ENCODE measurements at places on chromosomes 12 and 14.

- no peak for DNase-seq
These were observed 497.7 kb upstream of the RPL10L start for GRCh38 chr14:47149326-47149725.

- DNase-seq, result no peak
These were observed 201.6 kb downstream of the ATP23 start for GRCh38 chr12:58142991-58143390.

DNA sequence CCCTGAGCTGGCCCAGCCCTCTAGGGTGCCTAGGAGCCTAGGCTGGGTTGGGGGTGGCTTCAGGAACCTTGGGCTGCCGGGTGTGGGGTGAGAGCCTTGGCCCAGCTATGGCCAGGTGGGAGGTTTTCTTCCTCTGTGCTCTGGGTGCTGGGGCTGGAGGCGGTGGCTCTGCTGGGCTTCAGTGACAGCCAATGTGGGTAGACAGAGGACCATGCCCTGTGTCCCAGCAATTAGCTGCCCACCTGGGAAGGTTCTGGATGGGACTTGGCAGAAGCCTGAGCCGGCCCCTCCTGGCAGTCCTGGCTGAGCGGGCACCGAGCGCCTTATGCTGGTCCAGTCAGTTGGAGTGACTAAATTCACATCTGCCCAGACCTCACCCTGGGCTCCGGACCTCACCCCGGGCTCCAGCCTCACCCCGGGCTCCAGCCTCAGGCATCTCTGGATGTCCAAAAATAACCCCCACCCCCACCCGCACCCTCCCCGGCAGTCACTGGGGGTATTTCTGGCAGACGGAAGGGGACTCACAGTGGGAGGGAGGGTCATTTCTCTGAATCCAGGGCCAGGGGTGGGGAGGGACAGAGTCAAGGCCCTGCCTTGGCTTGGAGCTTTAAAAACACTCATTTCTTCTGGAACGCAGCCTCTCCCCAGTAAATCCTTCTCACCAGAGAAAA is 46.9 kb downstream of the CYP46A1 start:
- no peak for DNase-seq

DNA sequence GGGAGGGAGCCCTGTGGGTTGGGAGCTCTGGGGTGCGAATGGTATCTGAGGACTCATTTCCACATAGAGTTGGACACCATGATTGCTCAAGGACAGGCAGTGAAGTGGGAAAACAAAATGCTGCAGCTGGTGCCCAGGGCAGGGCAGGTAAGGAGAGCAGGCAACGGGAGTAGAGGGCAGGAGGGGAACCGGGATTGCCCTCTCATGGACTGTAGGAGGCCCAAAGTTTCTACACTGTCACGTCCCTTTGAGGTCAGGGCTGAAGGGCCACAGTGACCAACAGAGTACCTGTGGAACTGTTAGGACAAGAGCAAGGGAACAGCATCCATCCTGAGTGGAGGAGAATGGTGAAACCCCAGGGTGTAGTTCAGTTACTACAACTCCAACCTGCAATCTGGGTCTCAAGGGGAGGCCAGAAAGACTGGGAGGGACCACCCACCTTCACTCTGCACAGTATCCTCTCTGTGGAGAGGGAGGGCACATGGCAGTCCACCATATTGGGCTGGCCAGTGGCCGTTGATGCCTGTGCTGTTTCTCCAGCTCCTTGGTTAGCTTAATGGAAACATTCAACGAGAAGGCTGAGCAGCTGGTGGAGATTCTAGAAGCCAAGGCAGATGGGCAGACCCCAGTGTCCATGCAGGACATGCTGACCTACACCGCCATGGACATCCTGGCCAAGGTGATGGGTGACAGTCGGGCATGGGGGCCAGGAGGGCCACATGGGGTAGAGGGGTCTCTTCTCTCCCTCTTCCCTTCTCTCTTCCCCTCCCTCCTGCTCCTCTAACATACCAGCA is 22.2 kb downstream of the CYP46A1 start:
- DNase-seq, result no peak

GRCh38 chr14:101776344-101776743 is 14.8 kb downstream of the PPP2R5C start:
- DNase-seq, result no peak

DNA sequence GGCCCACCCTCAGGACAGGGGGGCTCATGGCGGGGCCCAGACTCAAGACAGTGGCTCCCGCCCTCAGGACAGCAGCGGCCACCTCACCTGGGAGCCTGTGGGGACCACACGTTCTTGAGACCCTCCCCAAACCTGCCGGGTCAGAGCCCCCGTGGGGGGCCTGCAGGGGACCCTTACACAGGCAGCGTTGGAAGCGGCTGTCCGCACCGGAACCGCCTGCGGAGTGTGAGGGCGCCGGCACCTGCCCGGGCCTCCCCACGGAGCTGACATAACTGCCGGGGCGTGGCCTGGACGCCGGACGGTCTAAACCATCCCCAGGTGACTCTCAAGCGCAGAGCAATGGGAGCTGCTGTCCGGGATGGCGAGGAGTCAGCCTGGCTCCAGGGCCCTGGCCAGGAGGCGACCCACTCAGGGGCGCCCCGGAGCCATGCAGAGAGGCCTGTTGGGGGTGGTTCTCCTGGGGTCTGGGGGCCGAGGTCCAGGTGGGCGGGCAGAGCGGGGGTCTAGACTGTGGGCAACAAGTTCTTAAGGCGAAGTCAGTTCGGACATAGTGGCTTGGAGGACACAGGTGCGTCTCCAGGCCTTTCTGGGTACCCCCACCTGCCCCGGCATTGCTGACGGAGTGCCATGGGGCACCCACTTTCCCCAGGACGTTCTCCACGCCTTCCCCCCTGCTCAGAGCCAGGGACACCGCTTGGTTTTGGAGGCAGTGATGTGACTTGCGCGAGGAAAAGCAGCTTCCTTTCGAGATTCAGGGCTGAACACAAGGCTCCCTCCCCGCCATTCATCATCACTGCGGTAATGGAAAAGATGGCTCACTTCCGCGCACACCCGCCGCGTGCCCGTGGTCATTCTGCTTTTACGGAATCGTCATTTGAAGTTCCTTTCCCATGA is 23.2 kb downstream of the GALNT9 start:
- DNase-seq, result no peak

DNA sequence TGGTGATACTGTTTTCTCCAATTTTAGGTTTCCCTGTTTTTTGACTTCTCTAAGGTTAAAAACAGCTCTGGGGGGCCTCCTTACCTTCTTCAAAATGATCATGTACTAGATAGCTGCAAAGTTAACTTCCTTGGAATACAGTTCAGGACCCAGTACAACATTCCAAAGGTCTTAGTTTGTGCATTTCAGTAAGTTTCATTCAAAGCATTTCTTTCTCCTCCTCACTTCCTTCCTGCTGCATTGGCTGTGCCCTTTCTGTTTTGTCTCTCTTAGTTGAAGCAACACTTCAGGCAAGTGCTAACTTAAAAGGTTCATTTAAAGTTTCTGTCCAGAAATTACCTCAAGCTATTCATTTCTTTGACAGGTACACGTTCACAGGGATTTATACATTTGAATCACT is 95.7 kb downstream of the SCN8A start:
- DNase-seq, result no peak

DNA sequence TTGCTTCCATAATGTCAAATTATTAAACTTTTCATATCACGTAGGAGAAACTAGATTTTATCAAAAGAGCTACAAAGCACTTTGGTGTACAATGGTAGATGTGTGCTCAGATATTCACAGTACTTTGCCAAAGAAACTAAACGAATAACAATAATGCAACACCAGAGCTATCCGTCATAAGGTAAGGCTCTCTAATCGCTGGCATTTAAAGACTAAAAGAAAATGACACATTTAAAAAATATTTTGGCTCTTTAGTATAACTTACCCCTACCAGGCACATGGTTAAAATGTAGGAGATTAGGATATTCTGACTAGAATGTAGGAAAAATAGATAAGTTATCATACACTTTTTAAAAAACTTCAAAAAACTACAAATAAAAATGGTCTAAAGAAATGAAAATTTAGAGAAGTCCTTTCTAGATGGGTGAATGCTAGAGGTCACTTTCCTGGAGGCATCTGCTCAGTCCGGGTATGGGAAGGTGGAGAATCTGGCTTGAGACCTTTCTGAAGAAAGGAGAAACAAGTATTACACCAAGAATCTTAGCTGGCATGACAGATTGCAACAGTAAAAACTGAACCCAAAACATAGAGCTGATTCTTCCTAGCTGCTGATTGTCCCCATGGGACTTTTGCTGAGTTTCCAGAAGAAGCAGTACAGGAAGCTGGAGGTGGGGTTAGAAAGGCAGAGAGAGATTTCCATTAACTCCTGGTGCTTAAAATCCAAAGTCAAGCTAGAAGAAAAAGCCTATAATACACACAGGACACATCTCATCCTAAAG is 67.9 kb downstream of the FAR2 start:
- no peak for DNase-seq

DNA sequence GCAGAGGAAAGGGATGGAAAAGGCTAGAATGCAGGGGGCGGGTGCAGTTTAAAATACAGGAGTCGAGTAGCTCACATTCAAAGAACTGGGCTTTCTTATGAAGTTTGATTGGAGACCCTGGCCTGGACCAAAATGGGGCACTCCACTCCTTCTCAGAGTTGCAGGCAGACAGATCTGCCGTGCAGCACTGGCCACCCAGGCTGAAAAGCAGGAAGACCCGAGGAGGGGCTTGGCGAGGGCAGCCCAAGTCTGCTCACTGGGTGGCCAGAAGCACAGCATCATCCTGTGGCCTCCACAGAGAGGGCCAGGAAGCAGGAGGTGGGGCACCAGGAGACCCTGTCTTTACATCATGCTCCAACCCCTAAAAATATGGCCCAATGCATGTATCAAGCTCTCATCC is 109.1 kb upstream of the BCL2L14 start:
- no peak for DNase-seq

DNA sequence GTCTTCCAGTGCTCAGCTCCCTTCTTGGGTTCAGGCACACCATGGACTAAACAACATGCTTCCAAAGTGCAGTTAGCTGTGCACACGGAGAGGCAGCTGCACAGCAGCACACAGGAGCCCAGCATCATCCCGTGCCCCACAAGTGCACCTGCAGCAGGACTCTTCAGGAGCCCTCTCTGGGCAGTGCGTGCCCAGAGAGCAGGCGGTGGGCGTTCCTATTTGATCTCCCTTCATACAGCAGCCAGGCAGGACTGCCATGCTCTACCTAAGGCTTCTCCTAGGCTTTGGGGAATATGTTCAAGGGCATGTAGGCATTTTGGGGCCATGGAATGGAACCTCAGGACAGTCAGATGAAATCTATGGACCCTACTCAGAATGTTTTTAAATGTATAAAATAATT is 35.5 kb downstream of the ANO2 start:
- DNase-seq, result no peak

- DNase-seq, result no peak
These were observed 86.0 kb upstream of the SLC38A2 start for GRCh38 chr12:46458500-46459102.

- no peak for DNase-seq
These were observed 216.0 kb upstream of the SFSWAP start for GRCh38 chr12:131494741-131495524.

- no peak for DNase-seq
These were observed 62.9 kb upstream of the EEA1 start for GRCh38 chr12:92992041-92992440.

GRCh38 chr12:52258335-52258901 is 16.0 kb upstream of the KRT86 start:
- no peak for DNase-seq

DNA sequence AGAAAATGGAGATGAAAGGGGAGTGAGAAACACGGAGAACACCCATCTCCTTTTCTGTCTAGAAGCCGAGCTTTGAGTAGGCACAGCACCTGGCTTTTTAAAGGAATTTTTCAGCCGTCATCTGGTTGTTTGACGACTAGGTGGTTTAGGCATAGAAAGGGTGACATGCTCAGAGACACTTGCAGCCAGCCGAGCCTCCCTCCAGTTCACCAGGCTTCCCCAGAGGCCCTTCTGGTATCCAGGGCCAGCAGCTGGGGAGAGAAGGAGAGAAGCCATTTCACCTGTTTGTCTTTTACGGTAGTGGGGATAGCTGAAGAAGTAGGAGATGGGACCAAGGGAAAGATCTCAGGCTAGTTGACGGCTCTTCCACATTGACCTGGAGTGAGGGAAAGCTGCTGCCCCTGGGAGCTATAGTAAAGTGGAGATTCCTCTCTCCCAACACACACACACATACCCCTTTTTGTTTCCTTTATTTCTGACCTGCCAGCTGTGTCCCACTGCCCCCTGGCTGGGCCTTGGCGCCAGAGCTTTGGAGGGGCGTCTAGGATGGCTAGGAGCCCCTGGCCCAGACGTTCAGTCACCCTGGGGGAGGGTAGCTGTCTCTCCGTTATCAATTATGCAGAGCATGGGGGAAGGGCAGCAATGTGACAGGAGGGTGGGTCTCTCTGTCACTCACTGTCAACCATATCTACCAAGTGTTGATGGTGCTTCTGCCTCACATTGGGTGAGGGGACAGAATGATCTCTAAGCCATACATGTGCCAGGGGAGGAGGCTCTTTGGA is 5.5 kb downstream of the MAP3K12 start:
- no peak for DNase-seq

GRCh38 chr12:128468926-128469325 is 202.0 kb downstream of the TMEM132C start:
- no peak for DNase-seq

DNA sequence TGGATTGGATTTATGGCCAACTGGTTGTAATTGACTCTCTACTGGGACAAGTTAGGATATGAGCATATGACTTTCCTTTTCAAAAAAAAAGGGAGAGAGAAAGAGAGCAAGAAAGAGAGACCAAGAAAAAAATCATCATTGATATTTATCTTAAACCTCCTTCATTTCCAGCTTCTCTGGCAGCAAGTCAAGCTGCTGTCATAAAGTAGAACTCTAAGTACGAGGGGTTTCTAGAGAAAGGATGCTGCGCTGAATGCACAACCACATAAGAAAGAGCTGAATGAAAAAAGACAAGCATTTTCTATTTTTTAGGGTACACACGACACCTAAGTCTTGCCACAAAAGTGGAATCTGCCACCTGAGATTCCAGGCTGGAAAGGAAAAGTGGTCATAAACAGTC is 182.6 kb downstream of the SLC25A21 start:
- no peak for DNase-seq

DNA sequence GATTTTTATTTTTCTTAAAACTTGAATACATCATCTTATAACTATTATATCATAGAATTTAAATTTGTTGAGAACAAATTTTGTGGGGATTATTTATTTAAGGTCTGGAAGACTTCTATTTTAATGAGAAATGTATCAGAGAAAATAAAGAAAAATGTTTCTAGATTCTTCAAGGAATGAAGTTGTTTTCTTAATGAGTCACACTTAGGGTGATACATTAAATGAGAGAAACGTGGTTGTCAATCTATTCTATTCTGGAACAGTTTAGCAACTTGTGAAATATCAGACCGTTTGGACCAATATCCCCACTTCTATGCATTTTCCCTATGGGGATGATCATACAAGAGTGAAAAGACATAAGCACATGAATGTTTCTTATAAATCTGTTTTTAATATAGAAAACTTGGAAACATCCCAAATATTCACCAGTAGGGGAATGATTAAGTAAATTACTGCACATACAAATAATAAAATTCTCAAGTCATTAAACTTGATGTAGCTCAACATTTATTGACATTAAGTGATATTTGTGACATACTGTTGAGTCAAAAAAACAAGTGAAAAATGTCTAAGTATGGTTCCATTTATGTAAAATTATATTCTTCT is 88.5 kb downstream of the E2F7 start:
- no peak for DNase-seq
